Naive thymus-derived CD4-positive, alpha-beta T cell (primary cell): ENCODE measurements at places on chromosomes 3 and 15. TPM values are rescaled to one million over a fixed set of nuclear protein-coding genes. Genes with fewer than 3 reads are reported as not detected.

Gene C3orf52
- polyA plus RNA-seq = 1.3 TPM

Gene ZNF445
- 5.1 TPM for polyA plus RNA-seq

Gene PSTPIP1
- polyA plus RNA-seq = 38.2 TPM

Gene PRC1
- 0.53 TPM for polyA plus RNA-seq

Gene CCDC71
- 2.0 TPM for polyA plus RNA-seq

Gene SERINC4
- polyA plus RNA-seq = 8.8 TPM

Gene IFT57
- polyA plus RNA-seq = 48.1 TPM

GRCh38 chr3:49668861-49669260 lies 5.3 kb upstream of the APEH start:
- no peak for DNase-seq

GRCh38 chr15:78212546-78213424 lies 21.6 kb downstream of the ACSBG1 start:
- DNase-seq = no peak

- no peak for DNase-seq
These were observed 9.7 kb upstream of the LARP6 start for GRCh38 chr15:70863450-70864218.

DNA sequence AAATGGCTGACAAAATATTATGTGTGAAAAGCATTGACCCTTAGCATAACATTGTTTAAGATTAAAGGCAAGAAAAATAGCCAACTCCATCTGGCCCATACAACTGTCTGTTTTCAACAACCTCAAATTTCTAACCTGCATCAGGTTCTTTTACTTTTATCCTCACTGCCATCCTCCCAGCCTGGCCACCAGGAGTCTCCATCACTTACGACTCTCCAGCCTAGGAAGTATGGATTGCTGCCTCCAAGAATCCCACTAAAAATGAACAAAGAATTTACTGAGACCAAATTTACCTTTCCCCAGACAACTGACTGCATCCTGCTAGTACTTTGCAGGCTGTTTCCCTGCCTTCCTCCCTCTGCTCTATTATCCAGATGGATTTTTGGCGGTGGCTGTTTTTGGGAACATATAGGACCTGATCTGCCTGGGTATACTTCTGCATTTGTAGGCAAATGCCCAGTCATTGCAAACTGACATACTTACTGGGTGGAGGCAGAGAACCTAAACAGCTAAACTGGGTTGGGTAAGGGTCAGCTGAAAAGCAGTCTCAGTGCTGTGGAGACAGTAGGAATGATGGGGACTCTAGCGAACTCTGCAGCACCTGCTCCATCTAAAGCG lies 144.2 kb downstream of the GHSR start:
- no peak for DNase-seq

GRCh38 chr15:45199136-45199810 lies 11.5 kb upstream of the SHF start:
- peak; percentile 43 for DNase-seq

DNA sequence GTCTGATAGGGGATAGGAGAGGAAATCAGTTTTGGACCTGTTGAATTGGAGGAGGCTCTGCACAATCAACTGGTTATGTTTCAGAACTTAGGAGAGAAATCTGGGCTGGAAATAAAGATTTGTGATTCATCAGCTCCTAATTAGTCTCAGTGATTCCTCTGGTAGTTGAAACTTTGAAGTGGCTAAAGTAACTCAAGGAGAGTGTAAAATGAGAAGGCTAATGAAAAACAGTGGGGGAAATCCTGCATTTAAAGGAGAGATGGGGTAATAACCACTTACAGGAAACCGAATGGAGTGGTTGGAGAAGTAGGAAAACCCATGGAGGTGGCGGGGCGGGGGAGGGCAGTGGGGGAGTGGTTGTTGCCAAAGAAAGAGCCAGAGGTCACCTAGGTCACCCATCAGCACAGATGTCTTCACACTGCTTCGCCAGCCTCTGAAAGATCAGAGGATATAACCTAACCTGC lies 32.6 kb downstream of the MAP2K5 start:
- no peak for DNase-seq

DNA sequence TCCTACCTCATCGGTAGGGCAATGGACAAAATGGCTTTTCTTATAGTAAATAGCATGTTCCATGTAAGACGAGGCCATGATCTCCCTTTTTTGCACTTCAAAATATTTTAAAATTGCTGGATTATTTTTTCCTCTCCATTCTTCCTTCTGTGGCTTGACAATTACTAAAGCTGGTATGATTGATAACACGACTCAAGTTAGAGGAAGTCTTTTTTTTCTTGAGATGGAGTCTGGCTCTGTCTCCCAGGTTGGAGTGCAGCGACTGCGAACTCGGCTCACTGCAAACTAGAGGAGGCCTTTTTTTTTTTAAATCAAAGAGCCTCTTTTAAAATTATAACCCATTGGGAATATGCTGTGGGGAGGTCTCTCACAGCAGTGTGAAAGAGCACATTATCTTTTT lies 124.5 kb upstream of the TBL1XR1 start:
- DNase-seq = no peak

DNA sequence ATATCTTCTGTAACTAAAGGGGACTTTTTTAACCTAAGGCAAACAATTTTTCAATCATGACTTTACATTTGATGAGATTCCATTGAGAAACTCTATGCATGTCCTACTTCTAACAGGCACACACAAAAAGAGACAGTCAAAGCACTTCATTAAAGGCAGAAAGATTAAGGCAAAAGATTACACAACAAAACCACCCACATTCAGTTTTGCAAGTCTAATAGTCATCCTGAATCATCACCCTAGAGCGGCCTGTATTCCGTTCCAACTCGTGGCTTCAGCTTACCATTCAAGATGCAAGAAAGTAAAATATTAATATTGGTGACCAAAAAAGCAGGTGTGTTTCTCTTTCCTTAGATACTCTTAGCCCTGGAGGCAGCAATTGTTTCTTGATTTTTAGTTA lies 205.9 kb downstream of the P3H2 start:
- DNase-seq = no peak

DNA sequence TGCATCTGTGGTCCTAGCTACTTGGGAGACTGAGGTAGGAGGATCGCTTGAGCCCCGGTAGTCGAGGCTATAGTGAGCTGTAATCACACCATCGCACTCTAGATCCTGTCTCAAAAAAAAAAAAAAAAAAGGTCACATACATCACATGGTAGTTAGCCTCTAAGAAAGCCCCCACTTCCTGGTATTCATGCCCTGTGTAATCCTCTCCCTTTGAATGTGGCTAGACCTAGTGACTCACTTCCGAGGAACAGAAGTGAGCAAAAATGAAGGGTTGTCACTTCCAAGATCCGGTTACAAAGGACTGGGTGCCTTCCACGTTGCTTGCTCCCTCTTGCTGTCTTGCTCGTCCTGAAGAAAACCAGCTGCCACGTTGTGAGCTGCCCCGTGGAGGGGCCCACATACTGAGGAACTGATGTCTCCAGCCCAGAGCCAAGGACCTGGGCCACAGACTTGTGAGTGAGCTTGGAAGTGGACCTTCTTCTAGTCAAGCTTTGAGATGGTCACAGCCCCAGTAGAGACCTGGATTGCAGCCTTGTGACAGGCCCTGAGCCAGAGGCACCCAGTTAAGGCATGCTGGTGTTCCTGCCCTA lies 12.6 kb upstream of the LCTL start:
- no peak for DNase-seq

DNA sequence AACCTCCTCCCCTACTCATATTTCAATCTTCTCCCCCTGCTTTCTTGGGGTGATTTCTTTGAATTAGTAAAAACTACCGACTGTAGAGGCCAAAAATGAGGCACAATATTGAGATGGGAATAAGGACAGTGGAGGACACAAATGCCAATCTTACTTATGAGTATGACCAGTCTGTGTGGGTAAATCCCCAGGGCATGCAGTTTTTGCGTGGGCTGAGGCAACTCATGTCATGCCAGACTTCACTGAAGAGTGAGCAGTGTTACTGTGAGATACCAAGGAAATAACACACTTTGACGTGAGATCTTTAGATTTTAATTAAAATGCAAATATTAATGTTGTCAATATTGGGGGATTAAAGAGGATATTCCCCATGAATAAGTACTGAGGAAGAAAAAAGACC lies 254.3 kb upstream of the ICE2 start:
- DNase-seq = no peak

DNA sequence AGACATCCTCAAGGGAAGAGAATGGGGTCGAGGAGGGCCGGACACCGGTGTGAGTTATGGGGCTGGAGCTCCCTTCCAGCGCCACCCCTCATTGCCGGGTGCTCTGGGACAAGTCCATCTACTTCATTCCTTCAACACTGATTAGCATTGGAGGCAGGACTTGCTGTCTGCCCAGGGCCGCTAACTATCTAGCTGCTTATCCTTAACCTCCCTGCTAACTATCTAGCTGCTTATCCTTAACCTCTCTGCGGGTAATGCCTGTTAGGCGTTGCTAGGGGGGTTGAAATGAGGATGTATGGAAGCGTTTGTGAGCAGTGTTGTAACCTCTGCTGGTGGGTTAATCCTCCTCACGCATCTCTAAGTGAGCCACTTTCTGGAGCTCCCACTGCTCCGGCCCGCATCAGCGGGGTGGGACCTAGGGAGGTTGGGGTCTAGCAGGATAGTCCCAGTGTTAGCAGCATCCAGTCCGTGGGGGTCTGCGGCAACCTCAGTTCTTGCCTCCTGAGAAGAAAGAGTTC lies 10.9 kb upstream of the CHAC1 start:
- peak; percentile 26 for DNase-seq

GRCh38 chr3:98513091-98513511 lies 9.6 kb downstream of the CLDND1 start:
- DNase-seq = no peak

- DNase-seq = no peak
These were observed 35.2 kb downstream of the MYZAP start for GRCh38 chr15:57626713-57627440.

DNA sequence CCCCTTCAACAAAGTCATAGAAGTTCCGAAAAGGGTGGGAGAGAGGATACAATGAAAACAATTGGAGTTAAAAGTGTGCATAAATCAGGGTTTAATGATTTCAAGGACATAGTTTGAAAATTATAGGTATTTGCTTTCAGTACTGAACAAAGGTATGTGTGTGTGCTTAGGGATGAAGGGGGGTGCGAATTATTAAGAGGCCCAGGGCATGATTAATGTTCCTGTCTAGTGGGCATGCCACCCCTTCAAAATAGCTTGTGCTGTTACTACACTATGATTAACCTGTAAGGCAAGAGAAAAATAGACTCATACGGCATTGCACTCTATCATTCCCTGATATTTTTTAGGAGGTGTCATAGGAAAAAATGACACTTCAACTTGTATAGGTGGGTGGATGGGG lies 731.6 kb downstream of the NAALADL2 start:
- DNase-seq = no peak

DNA sequence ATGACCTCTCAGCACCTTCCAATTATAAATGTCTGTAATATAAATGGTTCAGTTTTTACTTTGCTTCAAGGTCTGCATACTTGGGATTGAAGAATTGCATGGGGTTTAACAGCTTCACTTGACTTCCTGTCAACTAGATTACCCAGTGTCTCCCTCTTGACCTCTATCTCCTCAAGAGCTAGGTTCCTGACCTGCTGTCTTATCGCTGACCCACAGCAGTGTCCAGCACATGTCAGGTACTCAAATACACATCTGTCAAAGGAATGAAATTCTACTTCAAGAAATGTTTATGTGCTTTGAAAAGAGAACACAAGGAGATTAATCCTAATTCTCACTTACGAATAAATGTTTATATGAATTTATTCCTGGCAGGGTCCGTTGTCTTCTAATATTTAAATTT lies 284.5 kb downstream of the SLC9A9 start:
- DNase-seq = no peak

DNA sequence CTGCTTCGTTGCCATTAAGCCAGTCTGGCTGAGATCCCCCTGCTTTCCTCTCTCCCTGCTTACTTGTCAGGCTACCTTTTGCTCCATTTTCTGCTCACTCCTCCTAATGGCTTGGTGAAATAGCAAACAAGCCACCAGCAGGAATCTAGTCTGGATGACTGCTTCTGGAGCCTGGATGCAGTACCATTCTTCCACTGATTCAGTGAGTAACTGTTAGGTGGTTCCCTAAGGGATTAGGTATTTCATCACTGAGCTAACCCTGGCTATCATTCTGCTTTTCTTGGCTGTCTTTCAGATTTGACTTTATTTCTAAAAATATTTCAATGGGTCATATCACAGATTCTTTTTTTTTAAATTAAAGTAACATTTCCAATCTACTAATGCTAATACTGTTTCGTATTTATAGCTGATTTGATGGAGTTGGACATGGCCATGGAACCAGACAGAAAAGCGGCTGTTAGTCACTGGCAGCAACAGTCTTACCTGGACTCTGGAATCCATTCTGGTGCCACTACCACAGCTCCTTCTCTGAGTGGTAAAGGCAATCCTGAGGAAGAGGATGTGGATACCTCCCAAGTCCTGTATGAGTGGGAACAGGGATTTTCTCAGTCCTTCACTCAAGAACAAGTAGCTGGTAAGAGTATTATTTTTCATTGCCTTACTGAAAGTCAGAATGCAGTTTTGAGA lies 25.0 kb downstream of the CTNNB1 start:
- no peak for DNase-seq

GRCh38 chr3:99882436-99883137 lies 64.9 kb downstream of the CMSS1 start:
- DNase-seq = no peak
